ENCODE measurements at places on chromosomes 5 and 9. TPM values are rescaled to one million over a fixed set of nuclear protein-coding genes. Genes with fewer than 3 reads are reported as not detected.

Gene CDC20B
- 0.09 TPM for total RNA-seq

Gene SAXO1
- total RNA-seq = 0.09 TPM

Gene LOX
- 20.0 TPM for total RNA-seq

Gene PCDHGA1
- total RNA-seq = 1.3 TPM

Gene PAIP1
- 44.8 TPM for total RNA-seq
